Hypothalamus (tissue), 51 donors: ENCODE measurements at places on chromosomes 4 and X.

- DNase-seq, result no peak
Observed at GRCh38 chr4:153521999-153522801, 56.0 kb downstream of the TMEM131L start.

GRCh38 chrX:1533058-1533457, 3.9 kb downstream of the P2RY8 start:
- DNase-seq, result no peak

DNA sequence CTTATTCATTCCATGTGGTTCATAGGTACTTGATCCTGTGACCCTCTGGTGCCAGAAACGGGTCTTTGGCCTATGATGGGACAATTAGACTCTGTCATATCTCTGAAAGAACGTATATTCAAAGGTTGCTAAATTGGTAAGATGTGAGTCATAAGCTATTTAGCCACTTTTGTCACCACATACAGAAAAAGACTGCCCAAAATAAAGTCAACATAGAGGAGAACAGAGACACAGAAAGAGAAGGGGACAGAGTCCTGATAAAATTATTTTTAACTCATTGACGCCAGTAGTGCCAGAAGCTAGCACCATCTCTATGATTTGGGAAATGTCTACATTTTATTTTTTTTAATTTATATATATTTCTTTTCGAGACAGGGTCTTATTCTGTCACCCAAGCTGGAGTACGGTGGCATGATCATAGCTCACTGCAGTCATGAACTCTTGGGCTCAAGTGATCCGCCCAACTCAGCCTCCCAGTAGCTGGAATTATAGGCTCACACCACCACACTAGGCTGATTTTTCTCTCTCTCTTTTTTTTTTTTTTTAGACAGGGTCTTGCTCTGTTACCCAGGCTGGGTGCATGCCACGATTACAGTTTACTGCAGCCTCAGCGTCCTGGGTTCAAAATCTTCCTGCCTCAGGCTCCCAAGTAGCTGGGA, 92.1 kb upstream of the COX18 start:
- no peak for DNase-seq

GRCh38 chr4:48727666-48728459, 52.2 kb downstream of the FRYL start:
- DNase-seq, result no peak

GRCh38 chr4:123667991-123668390, 271.4 kb downstream of the SPRY1 start:
- no peak for DNase-seq

DNA sequence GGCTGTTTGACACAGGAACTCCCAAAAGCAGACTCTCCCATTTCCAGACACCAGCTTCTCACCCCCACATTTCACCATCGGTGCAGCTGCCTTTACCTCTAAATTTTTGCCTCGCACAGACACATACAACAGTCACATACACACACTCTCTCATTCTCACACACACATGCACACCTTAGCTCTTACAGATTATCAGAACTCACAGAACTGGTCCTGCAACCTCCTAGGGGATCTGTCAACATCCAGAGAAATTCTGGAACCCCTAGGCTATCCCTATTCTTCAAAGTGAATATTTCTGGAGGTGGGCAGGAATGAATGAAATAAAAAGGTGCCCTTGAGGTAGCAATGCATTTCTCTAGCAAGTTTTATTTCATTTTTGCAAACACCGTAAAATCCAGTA, 4.1 kb downstream of the HS6ST2 start:
- DNase-seq, result no peak

- DNase-seq, result no peak
Observed at GRCh38 chr4:168028568-168028967, 63.8 kb upstream of the ANXA10 start.

GRCh38 chr4:6893449-6894085, 16.1 kb upstream of the TBC1D14 start:
- DNase-seq, result no peak

DNA sequence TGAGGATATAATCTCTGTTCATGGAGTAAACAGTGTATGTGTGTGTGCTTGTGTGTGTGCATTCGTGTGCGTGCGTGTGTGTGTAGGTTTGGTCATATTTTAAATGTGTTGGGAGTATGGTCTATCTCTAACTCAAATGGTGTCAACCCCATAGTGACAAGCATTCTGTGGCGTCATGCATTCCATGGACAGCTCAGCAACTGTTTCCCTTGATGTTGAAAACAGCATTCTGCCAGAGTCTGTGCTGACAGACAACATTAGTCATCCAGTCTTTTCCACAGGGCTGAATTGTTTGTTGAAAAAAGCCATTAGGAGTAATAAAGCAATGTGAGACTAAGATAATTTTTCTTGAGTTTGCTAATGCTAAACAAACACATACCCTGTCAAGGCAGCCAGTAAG, 706.6 kb downstream of the PCDH19 start:
- DNase-seq, result no peak
